Vagina (tissue), 2 donors: ENCODE measurements at places on chromosomes 16 and 17. TPM values are rescaled to one million over a fixed set of nuclear protein-coding genes. Genes with fewer than 3 reads are reported as not detected.
A peak's percentile ranks its signal among the peaks of the same experiment; 100 is the strongest.

The NUPR1 gene
- 62.1 TPM for total RNA-seq

The SLFN12 gene
- 5.9 TPM for total RNA-seq

The CHRNB1 gene
- total RNA-seq = 5.9 TPM

The LGALS9B gene
- 0.98 TPM for total RNA-seq

The ATP2A1 gene
- not detected for total RNA-seq

GRCh38 chr17:80095038-80095843 is 6.1 kb upstream of the GAA start:
- H3K27me3 ChIP-seq = no peaks in the 10 kb centered on the region
- no peak overlapping the region for H3K4me3 ChIP-seq
- H3K4me1 ChIP-seq = no peaks in the 10 kb centered on the region
- no peak for DNase-seq
- H3K36me3 ChIP-seq = no peaks in the 10 kb centered on the region

The MGAT5B gene
- 0.49 TPM for total RNA-seq

GRCh38 chr17:49472527-49472926 is 22.6 kb upstream of the NGFR start:
- H3K4me3 ChIP-seq = no peak overlapping the region
- peaks cover 14% of the 10 kb centered on the region for H3K4me1 ChIP-seq
- H3K36me3 ChIP-seq = no peaks in the 10 kb centered on the region
- H3K27me3 ChIP-seq = no peaks in the 10 kb centered on the region
- DNase-seq = no peak

DNA sequence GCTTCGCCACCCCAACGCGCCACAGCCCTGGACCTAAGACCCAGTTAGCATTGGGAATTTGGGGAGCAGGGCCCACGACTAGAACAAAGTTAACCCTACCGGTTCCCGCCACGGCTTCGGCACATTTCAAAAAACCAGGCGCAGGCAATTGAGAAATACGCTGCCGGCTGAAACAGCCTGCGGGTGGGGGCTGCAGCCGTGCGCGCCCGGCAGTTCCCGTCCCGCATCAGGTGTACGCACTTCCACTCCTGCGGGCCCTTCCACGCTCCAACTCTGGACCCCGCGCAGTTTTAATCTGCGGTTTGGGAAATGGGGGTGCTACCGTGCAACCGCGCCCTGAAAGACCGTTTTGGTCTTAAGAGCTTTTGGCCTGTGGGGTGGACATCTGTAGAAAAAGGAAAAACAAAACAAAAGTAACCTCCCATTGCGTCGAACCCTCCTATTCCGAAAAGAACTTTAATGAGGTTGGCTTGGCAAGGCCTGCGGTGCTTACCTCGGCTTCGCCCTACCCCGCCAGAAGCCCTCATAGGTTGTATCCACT is 7.1 kb downstream of the IRX5 start:
- peaks cover 25% of the 10 kb centered on the region for H3K4me1 ChIP-seq
- no peak overlapping the region for H3K27ac ChIP-seq
- H3K36me3 ChIP-seq = no peaks in the 10 kb centered on the region
- H3K4me3 ChIP-seq = peak overlapping the region; percentile 29

GRCh38 chr16:1125471-1125870 is 27.4 kb upstream of the CACNA1H start:
- no peak overlapping the region for H3K27ac ChIP-seq
- no peak overlapping the region for H3K4me3 ChIP-seq
- no peak for DNase-seq
- H3K36me3 ChIP-seq = no peaks in the 10 kb centered on the region
- no peaks in the 10 kb centered on the region for H3K4me1 ChIP-seq
- no peaks in the 10 kb centered on the region for H3K27me3 ChIP-seq

DNA sequence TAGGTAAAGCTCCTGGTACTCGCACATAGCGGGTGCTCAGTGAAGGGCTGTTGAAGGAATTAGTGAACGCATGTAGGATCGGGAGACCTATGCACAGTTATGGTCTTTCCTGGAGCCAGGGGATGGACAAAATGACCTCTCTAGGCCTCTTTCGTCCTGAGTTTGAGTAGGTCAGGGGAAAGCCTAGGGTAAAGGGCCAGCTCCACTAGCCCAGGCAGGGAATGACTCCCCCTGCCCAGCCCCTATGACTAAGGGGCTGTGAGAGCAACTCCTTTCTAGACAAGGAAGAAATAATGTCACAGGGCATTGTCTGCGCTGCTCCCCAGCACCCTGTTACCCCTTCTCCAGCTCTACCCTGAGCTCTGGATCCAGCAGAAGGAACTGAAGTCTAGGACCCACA is 24.6 kb upstream of the FMNL1 start:
- H3K36me3 ChIP-seq = no peaks in the 10 kb centered on the region
- DNase-seq = no peak
- H3K27ac ChIP-seq = peak overlapping the region; percentile 75

- no peak overlapping the region for H3K4me3 ChIP-seq
- H3K27ac ChIP-seq = no peak overlapping the region
- DNase-seq = no peak
- no peaks in the 10 kb centered on the region for H3K27me3 ChIP-seq
- H3K4me1 ChIP-seq = peaks cover 10% of the 10 kb centered on the region
Measured at GRCh38 chr16:2974319-2975056, 5.3 kb downstream of the PAQR4 start.

- no peak overlapping the region for H3K27ac ChIP-seq
- no peaks in the 10 kb centered on the region for H3K4me1 ChIP-seq
- DNase-seq = no peak
- H3K27me3 ChIP-seq = no peaks in the 10 kb centered on the region
- H3K4me3 ChIP-seq = no peak overlapping the region
- H3K36me3 ChIP-seq = no peaks in the 10 kb centered on the region
Measured at GRCh38 chr17:72101526-72101925, 19.3 kb upstream of the SOX9 start.

GRCh38 chr16:1275791-1276579 is 20.1 kb downstream of the TPSD1 start:
- no peak overlapping the region for H3K4me3 ChIP-seq
- H3K27me3 ChIP-seq = no peaks in the 10 kb centered on the region
- no peak overlapping the region for H3K27ac ChIP-seq
- no peaks in the 10 kb centered on the region for H3K36me3 ChIP-seq
- peaks cover 8% of the 10 kb centered on the region for H3K4me1 ChIP-seq

GRCh38 chr16:55736671-55737070 is 80.9 kb downstream of the SLC6A2 start:
- no peak overlapping the region for H3K4me3 ChIP-seq
- DNase-seq = peak; percentile 44
- no peak overlapping the region for H3K27ac ChIP-seq
- peaks cover 11% of the 10 kb centered on the region for H3K4me1 ChIP-seq

DNA sequence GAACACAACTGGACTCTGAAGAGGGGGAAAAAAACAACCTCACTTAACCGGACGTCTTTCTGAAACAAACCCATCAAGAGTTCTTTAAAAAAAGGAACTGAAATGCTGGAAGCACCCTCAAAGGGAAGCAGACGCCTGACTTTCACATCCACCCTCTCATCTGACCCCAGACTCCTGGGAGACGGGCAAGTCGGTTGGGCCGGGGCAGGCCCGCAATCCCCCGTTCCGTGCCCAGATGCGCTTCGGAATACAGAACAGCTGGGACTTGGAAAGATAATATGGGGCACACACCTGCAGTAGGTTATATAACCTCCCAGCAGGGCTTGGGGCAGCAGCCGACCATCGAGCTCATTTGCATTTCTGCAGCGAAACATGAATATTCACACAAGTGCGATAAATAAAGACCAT is 3.7 kb downstream of the ARHGAP27 start:
- H3K4me3 ChIP-seq = no peak overlapping the region
- peaks cover 74% of the 10 kb centered on the region for H3K4me1 ChIP-seq
- no peak for DNase-seq
- peak overlapping the region; percentile 66 for H3K27ac ChIP-seq

The QRICH2 gene
- total RNA-seq = 10.8 TPM

DNA sequence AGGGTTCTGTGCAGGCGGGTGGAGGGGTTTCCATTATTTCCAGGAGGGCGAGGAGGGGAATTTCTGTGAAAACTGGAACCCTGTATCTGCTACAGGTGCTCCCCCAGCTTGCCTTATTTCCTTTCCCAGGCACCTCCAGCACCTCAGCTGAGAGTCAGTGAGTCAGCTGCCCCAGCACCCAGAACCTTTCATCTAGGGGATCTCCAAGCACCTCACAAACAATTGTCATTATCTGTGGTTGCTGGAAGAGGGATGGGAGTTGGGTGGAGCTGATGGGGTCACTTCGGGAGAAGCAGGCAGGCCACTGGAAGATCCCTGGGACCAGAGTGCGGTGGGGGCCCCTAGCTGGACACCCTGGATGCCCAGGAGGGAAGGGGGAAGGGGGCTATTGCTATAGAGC is 10.0 kb upstream of the CLUH start:
- H3K4me3 ChIP-seq = no peak overlapping the region
- peaks cover 6% of the 10 kb centered on the region for H3K4me1 ChIP-seq
- DNase-seq = no peak
- no peaks in the 10 kb centered on the region for H3K36me3 ChIP-seq
